ENCODE measurements at places on chromosomes 11 and 22. TPM values are rescaled to one million over a fixed set of nuclear protein-coding genes. Genes with fewer than 3 reads are reported as not detected.

- DNase-seq: no peak
Measured at GRCh38 chr11:25943777-25944661, 387.9 kb upstream of the ANO3 start.

DNA sequence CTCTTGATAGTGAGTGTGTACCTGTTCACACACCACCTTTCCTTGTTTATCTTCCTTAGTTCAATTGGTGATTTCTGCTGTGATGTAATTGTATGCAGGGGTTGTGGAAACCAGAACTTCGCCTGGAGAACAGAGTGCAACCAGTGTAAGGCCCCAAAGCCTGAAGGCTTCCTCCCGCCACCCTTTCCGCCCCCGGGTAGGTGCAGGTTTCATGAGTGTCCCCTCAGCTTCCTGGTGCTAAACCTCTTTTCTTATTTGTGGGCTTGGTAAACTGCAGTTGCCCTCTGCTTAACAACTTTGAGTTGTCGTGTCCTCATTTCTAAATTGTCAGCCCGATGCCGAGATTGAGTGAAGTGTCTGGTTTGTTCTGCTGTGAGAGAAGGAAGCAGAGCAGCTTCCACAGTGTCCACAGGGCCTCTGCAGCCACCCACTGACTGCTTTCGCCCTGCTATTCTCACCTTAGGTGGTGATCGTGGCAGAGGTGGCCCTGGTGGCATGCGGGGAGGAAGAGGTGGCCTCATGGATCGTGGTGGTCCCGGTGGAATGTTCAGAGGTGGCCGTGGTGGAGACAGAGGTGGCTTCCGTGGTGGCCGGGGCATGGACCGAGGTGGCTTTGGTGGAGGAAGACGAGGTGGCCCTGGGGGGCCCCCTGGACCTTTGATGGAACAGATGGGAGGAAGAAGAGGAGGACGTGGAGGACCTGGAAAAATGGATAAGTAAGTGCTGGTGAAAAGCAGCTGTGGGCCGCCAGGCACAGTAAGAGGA is 7.1 kb upstream of the GAS2L1 start:
- DNase-seq: no peak

DNA sequence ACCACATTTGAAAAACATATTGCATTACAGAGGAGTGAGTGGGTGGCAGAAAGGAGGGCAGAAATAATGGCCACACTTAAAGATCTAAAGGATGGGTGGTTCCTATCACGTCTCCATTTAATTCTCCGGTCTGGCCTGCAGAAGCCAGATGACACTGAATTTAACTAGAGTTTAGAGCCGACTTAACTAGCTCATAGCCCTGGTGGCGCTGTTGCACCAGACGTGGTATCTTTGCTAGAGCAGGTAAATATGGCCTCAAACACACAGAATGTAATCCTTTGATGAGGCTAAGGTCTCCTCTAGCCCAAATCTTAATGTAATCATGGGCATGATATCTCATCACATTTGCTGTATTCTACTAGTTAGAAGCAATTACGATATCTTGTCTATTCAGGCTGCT is 51.5 kb upstream of the GAL start:
- DNase-seq: no peak

- DNase-seq: no peak
Measured at GRCh38 chr11:122802876-122803275, 35.4 kb upstream of the CRTAM start.

DNA sequence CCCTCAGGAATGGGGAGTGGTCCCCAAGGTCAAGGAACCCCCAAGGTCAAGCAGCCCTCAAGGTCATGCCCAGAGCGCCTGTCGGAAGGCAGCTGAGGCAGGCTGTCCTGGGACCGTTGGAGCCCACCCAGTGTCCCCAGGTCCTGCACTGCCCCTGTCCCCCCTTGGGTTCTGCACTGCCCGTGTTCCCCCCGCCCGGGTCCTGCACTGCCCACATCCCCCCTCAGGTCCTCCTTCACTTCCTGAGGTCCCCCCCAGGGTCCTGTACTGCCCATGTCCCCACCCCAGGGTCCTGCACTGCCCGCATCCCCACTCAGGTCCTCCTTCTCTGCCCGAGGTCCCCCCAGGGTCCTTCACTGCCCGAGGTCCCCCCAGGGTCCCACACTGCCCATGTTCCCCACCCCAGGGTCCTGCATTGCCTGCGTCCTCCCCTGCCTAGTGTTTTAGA is 1073.0 kb downstream of the BRD1 start:
- DNase-seq: no peak

The APOA4 gene
- not detected for polyA plus RNA-seq

The GRK3 gene
- polyA plus RNA-seq: 6.0 TPM

The MS4A12 gene
- polyA plus RNA-seq: not detected

The FIBIN gene
- polyA plus RNA-seq: 25.5 TPM

Measured in left renal pelvis (tissue), 4 donors.